ENCODE measurements at places on chromosomes 4 and X. TPM values are rescaled to one million over a fixed set of nuclear protein-coding genes. Genes with fewer than 3 reads are reported as not detected.

DNA sequence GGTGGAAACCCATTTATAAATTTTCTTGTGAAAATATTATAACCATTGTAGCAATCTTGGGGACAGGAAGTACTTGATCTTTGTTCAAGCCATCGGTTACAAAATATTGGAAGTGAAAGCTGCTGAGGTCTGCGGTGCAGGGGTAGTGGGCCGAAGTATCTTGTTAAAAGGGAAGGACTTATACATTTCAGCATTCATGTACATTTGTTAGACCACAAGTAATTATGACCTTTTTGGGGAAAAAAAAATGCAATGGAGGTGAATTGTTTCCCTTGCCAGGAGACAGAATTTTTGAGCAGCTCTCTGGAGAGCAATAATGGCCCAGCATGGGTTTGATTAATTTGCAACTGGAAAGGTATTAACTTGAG, 121.3 kb downstream of the EGF start:
- no peak for DNase-seq

- no peak for DNase-seq
Observed at GRCh38 chrX:150870487-150871340, 27.8 kb downstream of the CD99L2 start.

DNA sequence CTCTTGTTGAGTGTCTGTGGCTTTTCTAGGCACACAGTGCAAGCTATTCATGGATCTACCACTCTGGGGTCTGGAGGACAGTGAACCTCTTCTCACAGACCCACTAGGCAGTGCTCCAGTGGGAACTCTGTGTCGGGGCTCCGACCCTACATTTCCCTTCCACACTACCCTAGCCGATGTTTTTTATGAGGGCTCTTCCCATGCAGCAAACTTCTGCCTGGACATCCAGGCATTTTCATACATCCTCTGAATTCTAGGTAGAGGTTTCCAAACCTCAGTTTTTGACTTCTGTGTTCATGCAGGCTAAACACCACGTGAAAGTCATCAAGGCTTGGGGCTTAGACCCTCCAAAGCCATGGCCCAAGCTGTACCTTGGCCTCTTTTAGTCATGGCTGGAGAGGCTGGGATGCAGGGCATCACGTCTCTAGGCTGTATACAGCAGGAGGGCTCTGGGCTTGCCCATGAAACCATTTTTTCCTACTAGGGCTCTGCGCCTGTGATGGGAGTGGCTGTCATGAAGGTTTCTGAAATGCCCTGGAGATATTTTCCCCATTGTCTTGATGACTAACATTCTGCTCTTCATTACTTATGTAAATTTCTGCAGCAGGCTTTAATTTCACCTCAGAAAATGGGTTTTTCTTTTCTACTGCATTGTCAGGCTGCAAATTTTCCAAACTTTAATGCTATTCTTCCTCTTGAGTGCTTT, 249.8 kb upstream of the CPEB2 start:
- DNase-seq = no peak

- no peak for DNase-seq
Observed at GRCh38 chr4:100935090-100935489, 412.2 kb downstream of the PPP3CA start.

GRCh38 chr4:94507708-94508107, 56.0 kb downstream of the PDLIM5 start:
- no peak for DNase-seq

- no peak for DNase-seq
Observed at GRCh38 chrX:101602077-101602476, 15.7 kb downstream of the ARMCX6 start.

- peak; percentile 17 for DNase-seq
Observed at GRCh38 chr4:16079046-16079445, 4.8 kb downstream of the PROM1 start.

- peak; percentile 73 for DNase-seq
Observed at GRCh38 chr4:165384186-165384585, 5.4 kb downstream of the CPE start.

The LRIT3 gene
- 1.7 TPM for total RNA-seq

The RBBP7 gene
- 221 TPM for total RNA-seq

DNA sequence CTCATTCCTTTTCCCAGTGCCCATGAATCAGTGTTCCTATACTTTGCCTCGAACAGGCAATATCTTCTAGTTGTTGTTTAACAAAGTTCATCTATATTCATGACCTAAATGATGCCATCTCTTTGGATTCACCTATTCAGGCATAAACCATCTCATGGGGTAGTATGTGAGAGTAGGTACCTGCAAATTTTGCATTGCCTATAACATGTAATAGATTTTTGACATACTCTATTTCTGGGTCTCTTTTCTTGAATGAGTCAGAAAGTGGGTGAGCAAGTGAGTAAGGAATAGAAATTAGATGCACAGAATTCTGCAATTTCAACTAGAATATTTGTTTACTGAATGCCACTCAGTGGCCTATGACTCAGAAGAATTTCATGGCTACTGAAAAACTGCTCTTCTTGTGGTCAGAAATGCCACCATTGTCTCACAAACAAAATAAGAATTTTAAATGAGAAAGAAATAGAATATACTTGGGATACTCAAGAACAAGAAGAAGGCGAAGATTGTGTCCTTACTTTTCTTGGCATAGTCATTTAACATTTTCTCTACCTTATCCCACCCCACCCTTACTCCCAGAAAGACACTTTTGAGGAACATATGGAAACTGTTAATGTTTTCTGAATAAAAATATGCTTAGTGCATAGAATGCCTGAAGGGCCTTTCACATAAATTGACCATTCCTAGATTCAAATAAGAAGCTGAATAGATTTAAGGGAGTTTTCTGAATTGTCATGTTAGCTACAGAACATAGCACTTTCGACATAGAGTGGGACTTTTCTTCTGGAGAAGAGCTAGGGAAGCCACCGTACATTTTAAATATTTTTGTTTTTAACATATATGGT, 86.8 kb downstream of the HHIP start:
- no peak for DNase-seq

DNA sequence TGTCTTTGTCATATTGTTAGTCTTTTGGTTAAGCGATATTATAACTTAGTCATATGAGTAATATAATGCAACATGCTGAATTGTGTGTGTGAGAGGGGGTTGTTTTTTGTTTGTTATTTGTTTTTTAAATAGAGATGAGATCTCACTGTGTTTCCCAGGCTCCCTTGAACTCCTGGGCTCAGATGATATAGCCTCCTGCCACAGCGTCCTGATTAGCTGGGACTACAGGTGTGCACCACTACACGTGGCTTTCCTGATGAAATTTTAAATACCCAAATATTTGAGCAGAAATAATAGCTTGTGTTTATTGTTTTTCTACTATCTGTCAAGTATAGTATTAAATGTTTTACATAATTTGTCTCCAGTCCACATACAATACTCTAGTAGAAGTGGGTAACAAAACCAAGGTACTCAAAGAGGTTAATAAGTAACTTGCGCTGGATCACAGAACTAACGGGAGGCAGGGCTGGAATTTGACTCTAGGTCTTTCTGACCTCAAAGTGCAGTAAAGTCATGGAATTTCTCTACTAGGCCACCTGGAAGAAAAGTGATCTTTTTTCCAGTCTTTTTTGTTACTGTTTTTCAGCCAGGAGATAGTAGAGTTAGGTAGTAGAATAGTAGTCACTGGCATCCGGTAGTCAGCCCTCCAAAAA, 47.8 kb downstream of the CLCN3 start:
- no peak for DNase-seq

DNA sequence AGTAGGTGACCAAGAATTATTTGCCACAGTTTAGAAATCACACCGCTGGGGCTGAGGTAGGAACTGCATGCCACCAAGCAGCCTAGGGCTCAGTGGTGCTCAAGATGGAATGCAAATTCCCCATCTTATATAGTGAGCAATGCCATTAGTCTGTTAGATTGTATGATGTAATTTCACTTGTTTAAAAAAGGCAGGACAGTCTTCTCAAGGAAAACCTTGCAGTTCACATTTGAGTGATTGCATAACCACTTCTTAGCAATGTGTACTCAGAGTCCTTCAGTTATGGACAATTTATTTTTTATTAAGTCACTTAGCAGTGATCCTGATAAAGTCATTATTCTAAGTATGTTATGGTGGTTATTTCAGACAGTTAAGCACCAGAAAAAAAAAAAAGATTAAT, 142.9 kb upstream of the SFRP2 start:
- no peak for DNase-seq

DNA sequence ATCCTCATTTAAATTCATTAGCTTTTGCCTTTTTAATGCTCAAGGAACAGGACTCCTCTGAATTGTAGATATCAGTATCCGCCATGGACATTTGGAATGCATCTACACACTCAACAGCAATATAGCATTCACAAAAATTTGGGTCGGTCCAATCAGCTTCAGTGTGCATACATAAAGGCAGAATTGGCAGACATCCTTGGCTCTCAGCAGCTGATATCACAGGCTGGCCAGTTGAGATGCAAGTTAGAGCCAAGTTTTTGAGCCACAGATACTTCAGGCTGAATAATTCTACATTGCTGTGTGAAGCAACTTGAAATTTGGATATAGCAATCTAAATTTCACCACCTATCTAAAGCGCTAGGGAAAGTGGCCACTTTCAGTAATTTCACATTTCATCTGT, 821.1 kb downstream of the PCDH19 start:
- no peak for DNase-seq

- no peak for DNase-seq
Observed at GRCh38 chr4:38957261-38957815, 74.9 kb downstream of the TMEM156 start.

DNA sequence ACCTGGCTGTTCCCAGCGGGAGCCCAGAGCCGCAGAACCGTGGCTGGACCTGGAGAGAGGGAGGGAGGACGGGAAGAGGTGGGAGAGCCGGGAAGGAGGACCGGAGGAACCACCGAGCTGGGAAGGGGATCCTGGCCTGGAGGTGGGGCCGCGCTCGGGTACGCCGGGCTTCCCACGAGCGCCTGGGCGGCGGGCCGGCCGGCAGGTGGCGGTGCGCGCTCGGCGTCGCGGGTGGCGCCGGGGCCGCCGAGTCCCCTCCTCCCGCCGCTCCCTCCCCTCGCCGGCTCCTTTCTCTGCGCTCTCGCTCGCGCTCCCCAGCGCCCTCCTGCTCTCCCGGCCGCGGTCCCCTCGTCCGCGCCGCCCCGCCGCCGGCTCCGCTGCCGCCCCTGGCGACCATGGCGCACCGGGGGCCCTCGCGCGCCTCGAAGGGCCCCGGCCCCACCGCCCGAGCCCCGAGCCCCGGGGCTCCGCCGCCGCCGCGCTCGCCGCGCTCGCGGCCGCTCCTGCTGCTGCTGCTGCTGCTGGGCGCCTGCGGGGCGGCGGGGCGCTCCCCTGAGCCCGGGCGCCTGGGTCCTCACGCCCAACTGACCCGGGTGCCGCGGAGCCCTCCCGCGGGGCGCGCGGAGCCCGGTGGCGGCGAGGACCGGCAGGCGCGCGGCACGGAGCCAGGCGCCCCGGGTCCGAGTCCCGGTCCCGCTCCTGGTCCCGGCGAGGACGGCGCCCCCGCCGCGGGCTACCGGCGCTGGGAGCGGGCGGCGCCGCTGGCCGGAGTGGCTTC, at the start of gene SORCS2:
TSS of gene SORCS2 (plus strand) at position 287 of the 778 bp plus-strand sequence.
- DNase-seq = peak; percentile 87

The TMPRSS11D gene
- total RNA-seq = not detected

The GPRASP2 gene
- total RNA-seq = 24.5 TPM

- DNase-seq = no peak
Observed at GRCh38 chr4:186851291-186852072, 127.8 kb upstream of the FAT1 start.

DNA sequence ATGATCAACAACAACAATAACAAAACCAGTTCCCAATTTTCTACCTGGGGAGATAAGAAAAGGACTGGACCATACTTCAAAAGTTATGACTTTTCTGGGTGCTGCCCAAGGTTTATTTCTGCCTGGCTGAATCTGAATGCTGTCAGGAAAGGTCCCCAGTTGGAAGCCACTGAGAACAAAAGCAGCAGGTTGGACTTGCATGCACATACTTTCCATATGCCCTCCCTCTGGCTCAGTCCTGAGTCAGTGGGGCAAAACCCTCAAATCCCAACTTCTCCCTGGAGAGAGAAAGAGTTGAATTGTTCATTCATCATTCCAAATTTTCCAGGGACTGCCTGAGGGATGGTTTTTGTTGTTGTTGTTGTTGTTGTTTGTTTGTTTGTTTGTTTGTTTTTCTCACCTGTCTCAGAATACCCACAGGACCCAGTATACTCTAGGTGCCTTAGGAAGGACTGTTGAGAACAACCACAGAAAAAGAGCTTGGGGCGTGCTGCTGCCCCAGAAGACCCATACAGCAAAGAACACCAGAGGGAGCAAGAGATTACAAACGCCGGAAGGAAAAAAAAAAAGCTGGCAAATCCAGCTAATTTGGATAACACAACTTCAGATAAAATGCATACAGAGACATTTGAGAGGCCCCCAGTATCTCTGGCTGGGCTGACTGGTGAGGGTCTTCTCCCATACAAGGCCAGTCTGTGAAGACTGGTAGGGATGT, 138.9 kb upstream of the INPP4B start:
- peak; percentile 65 for DNase-seq

GRCh38 chr4:184755278-184755677, 21.4 kb upstream of the CENPU start:
- no peak for DNase-seq
